ENCODE measurements at places on chromosomes 6 and 20.

GRCh38 chr20:24584538-24585356, 115.3 kb downstream of the SYNDIG1 start:
- DNase-seq: no peak

GRCh38 chr20:61619751-61620150, 367.7 kb downstream of the CDH4 start:
- DNase-seq: no peak

DNA sequence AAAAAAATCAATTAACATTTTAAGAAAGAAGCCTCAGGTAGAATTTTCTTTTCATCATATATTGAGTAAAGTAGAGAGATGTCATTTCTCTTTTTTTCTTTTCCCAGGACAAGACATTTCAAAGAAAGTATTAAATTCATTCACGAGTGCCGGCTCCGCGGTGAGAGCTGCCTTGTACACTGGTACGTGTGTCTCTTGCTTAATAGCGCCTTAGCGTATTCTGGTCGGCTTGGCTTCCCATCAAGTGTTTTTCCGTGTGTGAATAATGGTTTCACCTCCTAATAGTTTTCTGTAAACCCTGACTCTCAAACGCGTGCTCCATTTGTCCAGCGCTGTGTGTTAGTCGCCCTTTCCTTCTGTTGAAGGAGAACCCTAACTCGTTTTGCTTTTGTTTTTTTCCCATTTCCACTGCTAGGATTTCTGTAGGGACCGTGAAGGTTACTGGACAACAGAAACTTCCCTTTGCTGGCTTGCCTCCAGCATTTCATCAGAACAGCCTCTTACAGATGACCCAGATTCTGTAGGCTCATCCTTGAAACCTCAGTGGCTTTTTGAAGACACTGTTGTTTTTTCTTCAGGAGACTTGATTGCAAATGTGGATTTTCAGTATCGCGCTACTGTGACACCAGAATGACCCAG, 45.7 kb upstream of the IRF4 start:
- no peak for DNase-seq

GRCh38 chr6:167211881-167212712, 54.3 kb upstream of the GPR31 start:
- no peak for DNase-seq

GRCh38 chr6:150413781-150414281, 45.0 kb downstream of the IYD start:
- DNase-seq: no peak

- no peak for DNase-seq
Observed at GRCh38 chr6:5532941-5533340, 271.6 kb downstream of the FARS2 start.

DNA sequence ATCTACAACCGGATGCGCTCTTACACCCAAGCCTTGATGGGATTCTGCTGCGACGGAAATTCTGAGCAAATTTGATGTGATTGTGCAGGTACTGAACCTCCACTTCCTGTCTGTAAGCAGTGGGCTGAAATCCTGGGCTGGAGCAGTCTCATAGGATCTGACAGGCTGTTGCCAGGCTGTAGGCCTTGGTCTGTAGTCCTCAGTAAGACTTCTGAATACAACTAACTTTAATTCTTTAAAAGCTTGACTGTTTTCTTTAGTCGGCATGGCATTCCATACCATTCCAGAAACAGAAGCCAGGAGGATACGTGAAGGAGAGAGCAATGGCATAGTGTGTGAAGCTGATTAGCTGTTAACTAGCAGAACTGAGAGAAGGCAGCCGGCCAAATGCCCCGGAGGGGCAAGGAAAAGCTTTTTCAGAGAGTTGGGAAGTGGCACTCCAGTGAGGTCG, 68.3 kb downstream of the ADTRP start:
- peak; percentile 68 for DNase-seq

GRCh38 chr6:10404107-10404798, 10.6 kb downstream of the TFAP2A start:
- peak; percentile 94 for DNase-seq

GRCh38 chr6:135423649-135424128, 73.9 kb downstream of the AHI1 start:
- DNase-seq: no peak

- DNase-seq: no peak
Observed at GRCh38 chr20:49700411-49701185, 13.1 kb downstream of the B4GALT5 start.

DNA sequence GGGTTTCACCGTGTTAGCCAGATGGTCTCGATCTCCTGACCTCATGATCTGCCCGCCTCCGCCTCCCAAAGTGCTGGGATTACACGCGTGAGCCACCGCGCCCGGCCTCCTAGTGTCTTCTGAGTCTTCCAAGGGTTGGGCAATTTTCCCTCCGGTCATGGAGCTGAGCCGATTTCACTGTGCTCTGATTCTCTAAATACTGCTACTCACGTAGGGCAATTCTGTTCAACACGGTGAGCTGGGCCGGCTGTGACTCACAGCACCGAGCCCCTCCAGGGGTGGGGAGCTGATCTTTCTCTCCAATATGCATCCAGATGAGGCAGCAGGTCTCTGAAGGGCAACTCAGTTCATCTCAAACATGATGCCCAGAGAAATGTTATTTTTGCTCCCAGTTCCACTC, 71.6 kb upstream of the CD93 start:
- DNase-seq: no peak

GRCh38 chr6:116463301-116463700, 2.1 kb downstream of the CALHM6 start:
- no peak for DNase-seq

DNA sequence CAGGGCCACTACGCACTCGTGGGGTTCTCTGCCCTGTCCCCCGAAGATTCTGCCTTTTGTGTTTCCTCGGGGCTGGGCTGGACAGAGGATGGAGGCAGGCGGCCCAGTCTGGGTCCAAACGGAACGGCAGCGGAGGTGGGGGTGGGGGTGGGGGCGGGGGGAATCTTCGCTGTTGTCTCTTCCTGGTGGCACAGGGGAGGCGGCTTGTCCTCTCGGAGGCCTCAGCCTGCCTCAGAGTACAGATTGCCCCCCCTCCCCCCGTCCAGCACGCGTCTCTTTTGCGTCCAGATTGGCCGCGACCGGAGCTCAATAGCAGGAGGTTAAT, 1.4 kb upstream of the INSM1 start:
- no peak for DNase-seq

DNA sequence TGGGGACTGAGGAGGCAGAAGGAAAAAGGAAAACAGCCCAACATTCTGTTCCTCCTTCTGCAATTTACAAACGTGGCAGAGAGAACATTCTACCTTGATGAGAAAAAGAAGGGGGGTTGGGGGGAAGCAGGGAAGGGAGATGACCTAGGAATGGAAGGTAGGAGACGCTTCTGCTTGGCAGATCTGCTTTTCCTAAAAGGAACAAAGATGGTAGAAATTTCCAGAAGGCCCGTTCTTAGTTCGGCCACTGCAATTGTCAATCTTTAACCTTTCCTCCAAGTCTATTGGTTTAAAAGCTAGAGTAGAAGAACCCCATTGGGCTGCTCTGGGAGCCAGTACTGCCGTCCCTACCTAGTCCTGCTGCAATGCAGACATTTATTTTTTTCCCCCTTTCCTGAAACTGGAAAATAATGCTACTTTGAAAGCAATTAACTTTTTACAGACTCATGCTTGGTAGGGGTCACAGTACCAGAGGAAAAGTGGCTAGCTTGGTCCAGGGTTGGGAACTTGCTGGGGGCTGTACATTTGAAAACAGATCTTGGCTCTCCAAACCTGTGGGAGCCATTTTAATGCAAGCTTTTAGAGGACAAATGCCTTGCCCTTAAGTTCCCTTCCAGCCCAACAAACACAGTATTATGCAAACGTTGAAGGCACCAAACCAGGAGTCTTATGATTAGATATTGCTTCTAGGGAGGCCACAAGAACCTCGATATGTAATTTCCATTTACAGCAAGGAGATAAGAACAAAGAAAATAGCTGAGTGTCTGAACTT, 2.6 kb downstream of the ZMYND8 start:
- DNase-seq: no peak

- no peak for DNase-seq
Observed at GRCh38 chr6:17710331-17710730, 3.6 kb upstream of the NUP153 start.

DNA sequence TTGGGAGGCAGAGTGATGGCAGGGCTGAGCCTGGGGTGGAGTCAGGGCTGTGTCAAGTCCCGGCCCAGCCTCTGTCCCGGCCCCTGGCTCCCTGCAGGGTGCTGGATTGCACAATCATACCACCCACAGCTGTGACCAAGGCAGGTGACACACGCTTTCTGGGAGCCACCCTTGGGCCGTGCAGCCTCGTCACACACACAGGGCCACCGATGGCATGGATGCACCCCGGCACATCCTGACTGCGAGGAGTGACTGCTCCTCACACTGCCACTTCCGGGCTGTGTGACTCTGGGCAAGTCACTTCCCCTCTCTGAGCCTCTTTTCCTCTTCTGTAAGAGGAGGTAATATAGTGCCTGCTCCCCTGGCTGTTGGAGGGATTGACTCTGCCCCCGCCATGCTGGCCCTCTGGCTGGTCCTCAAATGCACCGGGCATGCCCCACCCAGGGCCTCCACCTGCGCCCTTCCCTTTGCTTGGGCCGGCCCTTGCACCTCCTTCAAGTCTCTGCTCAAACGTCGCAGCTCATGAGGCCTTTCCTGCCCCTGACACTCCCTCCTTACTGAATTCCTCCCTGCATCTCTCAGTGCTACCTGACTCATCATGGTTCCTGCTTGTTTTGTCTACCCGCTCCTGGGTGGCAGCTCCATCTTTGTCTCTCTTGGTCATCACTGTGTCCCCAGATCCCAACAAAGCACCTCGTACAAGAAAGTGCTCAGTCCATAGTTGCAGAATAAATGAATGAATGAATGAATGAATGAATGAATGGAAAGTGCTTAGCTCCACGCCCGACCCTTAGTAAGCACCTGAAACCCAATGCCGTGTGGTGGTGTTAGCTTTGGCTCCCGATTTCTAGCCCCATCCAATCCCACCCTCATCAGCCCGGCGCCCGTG, 93.5 kb downstream of the CEBPB start:
- DNase-seq: no peak

DNA sequence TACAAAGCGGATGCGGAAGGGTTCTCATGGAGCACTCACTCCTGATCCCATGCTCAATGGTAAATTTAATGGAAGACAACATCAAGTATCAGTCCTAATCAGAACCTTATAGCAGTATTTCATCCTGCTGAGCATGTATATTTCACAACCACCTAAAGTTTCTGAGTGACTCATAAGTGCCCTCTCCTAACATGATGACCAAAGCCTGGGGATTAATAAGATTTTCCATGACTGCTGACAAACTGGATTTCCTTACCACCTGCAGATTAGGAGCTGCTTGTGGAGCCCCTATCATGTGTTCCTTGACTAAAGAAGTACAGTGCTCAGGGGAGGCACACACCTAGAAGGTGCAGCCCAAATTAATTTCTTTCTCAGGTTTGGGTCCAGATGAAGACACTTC, 112.8 kb downstream of the INSM1 start:
- no peak for DNase-seq

GRCh38 chr6:5751525-5752390, 255.0 kb downstream of the NRN1 start:
- no peak for DNase-seq

DNA sequence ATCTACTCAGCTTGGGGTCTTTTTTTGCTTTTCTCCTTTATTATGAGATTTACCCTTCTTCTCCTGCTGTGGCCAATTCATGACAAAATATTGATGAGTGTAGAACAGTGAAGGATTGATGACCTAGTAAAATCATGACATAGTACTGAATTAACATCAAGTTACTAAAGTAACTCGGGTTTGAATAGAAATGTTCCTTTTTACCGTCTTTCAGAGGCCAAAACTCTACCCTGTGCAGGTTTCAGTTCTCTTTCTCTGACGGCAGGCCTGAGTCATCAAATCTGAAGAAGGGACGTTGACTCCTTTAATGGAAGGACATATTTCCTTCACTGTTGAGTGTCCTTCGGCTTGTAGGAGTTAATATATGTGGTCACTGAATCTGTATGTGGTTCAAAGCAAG, 80.7 kb downstream of the RREB1 start:
- no peak for DNase-seq

DNA sequence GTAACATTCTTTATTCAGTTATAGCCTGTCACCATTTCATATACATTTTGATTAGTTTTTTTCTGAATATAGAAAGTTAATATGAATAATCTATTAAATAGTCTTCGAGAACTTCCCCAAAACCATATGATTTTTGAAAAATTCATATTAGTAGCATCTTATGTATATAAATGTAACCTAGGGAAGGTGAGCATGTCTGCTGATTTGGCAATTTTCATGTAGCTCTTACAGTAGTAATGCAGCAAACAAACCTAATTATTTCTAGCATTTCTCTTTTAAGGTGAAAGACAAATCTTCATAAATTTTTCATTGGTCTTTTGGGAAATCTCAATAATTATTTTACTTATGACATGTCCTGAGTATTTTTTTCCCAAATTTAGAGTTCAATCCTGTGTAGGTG, 939.0 kb downstream of the TBC1D32 start:
- no peak for DNase-seq

Data from activated naive CD8-positive, alpha-beta T cell treated with anti-CD3 and anti-CD28 coated beads for 36 hours (primary cell).